ENCODE measurements at places on chromosomes 11 and 22.
A peak's percentile ranks its signal among the peaks of the same experiment; 100 is the strongest.

DNA sequence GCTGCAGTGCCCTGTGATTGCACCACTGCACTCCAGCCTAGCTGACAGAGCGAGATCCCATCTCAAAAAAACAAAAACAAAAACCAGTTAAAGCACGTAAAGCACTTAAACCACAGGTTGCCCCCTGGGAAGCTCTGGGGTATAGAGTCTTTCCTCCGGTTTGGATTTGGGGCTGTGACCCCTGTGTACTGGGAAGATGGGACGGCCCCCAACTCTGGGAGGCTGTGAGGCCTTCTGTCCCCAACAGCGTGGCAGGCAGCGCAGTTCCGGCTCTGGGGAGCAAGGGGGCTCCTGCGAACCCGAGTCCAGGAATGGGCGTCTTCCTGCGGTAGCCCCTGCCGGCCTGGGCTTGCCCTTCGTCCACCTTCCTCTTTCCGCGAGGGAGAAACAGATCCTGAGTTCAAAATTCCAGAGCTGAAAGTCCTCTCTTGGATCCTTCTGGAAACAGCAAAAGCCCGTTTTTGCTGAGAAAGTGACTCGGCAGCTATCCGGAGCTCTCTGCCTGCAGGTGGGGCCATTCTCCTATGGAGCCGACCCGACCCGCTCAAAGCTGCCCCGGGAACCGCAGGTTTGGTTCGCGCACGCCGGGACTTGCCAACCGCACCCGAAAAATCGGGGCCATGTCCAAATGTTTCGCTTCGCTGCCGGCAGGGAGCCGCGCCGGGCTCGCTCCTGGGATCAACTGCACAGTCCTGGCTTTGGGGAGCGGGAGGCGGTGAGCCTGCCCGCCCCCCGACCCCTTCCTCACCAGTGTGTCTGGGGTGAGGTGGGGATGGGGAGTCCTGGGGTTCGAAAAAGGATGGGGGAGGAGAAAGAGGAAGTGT is 36.3 kb upstream of the POLA2 start:
- DNase-seq = peak; percentile 12

- no peak for DNase-seq
Observed at GRCh38 chr11:115170133-115170815, 333.9 kb downstream of the CADM1 start.

DNA sequence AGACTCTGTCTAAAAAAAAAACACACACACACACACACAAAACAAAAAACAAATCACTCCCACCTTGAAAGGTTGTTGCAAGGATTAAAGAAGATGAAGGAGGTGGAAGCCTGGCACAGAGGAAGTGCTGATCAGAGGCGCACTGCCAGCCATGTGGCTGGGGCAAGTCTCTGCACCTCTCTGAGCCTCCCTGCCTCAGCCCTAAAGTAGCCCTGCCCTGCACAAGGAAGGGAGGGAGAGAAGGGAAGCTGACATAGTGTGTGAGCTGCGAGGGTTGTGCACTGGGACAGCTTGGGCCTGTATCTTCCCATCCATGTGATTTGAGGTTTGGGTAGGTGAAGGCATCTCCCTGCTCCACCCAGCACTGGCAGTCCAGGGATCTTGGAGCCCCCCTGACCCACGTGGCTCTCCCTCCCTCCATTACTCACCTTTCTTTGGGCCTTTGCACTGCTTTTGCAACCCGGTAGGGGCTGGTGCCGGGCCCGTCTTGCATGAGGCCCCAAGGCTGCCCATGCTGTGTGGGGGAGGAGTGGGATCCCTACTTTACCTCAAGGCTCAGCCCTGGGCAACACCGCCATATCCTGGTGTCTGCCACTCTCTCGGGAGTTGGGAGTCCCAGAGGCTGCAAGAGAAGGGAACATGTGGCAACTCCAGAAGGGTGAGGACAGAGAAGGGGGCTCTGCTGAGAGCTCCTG is 30.5 kb downstream of the IFT27 start:
- DNase-seq = no peak

DNA sequence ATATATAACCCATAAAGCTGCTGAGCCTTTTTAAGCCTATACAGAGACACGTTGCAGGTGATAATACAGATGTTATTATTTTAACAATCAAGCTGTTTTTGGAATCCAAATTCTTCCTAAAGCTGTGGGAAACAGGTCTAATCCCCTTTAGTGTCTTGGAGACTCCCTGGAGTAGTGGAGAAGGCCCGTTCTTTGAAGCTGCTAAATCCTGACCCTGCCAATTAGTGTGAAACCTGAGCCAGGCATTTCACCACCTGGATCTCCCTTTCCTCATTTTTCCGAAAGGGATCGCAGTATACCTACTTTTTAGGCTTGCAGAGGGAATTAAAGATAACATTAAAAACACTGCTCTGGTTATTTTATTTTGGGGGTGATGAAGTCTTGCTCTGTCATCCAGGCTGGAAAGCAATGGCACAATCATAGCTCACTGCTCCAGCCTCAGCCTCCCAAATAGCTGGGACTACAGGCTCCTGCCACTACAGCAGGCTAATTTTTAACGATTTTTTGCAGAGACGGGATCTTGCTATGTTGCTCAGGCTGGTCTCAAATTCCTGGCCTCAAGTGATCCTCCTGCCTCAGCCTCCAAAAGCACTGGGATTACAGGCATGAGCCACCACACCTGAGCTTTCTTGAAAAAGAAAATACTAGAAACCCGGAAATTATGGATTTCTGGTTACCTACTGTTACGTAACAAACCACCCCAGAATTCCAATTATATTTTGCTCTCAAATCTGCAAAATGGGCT is 1.7 kb upstream of the EIF4ENIF1 start:
- no peak for DNase-seq

- DNase-seq = no peak
Observed at GRCh38 chr11:122339436-122340060, 223.5 kb upstream of the BLID start.

- DNase-seq = no peak
Observed at GRCh38 chr11:12728417-12728816, 54.2 kb downstream of the TEAD1 start.

DNA sequence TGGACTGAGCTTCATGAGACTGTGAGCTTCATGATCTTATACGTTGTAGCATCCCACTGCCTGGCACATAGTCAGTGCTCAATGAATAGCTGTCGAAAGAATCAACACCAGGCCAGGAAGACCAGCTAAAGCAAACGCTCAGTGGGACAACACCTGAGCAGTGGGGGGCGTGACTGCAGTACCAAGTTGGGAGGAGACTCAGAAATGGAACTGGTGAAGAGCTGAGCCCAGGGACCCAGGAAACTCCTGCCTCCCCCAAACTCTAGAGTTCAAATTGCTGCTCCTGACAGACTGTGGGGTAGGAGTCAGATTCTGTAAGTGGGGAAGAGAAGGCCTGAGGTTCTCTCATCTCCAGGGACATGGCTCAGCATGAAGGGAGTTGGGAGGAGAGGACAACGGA is 59.3 kb downstream of the MORC2 start:
- DNase-seq = no peak

- no peak for DNase-seq
Observed at GRCh38 chr11:124863826-124864165, 1.4 kb upstream of the ROBO3 start.

DNA sequence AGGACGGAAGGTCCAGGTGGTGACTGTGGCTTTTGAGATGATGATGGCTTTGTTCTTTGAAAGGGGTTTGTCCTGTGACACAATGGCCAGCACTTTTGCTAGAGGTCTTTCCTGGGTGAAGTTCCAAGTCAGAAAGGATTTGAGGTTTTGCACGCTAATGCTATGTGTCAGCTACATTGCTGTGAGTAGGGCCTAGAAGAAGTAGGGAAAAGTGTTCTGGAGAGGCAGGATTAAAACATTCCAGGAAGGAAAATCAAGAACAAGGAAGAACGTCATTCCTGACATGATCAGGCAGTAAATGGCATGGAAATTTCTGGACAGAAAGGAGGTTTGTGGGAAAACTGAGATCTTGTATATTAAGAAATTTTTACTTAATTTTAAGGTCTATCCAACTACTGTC is 290.7 kb downstream of the NTM start:
- no peak for DNase-seq

- no peak for DNase-seq
Observed at GRCh38 chr11:116312570-116313391, 460.0 kb downstream of the BUD13 start.

- DNase-seq = no peak
Observed at GRCh38 chr11:116035977-116036376, 531.8 kb upstream of the CADM1 start.

Data from skeletal muscle cell (primary cell).